ENCODE measurements at places on chromosomes 7 and 10.

DNA sequence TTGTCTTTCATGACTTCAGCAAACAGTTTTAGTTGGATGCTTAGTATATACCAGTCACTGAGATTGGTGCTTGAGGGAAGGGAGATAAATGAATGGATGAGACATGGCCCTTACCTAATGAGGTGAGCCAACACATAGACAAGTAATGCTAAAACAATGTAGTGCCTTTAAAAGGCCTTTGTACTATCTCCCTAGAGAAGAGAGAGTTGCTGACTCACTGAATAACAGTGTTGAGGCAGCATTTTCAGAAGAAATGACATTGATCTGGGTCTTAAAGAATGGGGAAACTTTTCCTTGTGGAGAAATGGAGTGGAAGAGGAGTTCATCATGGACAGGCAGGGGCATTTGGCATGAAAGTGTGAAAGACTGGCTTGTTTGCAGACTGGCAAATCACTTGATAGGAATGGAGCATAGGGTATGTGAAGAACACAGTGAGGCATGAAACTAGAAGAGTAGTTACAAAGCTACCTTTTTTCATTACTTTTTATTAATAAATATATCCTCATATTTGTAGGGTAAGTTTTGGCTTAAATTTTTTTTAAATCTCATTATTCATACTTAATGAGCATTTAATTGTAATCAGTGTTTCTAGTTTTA, 91.2 kb downstream of the KAT6B start:
- no peak for DNase-seq

DNA sequence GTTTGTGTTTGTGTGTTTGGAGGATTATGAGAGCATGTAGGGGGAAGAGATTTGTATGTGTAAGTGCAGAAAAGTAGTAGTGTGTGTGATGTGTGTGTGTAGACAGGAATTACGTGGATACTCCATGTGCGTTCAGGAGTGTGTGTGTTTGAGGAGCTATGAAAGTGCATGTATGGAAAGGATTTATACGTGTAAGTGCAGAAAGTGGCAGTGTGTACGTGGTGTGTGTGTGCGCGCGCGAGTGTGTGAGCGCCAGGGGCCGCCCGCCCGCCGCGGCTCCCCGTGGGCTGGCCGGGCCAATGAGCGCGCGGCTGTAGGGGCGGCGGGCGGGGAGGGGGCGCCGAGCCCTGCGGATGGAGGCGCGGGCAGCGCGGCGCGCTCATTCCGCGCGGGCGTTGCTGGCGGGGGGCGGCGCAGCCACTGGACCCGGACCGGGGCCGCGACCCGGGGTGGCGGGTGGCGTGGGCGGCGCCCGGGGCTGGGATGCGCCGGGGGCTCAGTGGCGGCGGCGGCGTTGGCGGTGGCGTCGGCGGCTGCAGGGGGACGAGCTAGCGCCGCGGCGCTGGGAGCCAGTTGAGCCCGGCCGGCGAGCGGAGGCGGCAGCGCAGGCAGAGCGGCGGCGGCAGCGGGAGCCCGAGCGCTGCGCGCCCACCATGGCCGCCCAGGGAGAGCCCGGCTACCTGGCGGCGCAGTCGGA, at the start of gene BICC1:
TSS of gene BICC1 (plus strand) at position 382 of the 697 bp plus-strand sequence. CDS start at position 654, 272 bp downstream.
- DNase-seq: peak; percentile 19

- no peak for DNase-seq
Measured at GRCh38 chr7:156420496-156420895, 220.1 kb upstream of the RNF32 start.

GRCh38 chr7:120467676-120468075, 194.7 kb downstream of the KCND2 start:
- no peak for DNase-seq

DNA sequence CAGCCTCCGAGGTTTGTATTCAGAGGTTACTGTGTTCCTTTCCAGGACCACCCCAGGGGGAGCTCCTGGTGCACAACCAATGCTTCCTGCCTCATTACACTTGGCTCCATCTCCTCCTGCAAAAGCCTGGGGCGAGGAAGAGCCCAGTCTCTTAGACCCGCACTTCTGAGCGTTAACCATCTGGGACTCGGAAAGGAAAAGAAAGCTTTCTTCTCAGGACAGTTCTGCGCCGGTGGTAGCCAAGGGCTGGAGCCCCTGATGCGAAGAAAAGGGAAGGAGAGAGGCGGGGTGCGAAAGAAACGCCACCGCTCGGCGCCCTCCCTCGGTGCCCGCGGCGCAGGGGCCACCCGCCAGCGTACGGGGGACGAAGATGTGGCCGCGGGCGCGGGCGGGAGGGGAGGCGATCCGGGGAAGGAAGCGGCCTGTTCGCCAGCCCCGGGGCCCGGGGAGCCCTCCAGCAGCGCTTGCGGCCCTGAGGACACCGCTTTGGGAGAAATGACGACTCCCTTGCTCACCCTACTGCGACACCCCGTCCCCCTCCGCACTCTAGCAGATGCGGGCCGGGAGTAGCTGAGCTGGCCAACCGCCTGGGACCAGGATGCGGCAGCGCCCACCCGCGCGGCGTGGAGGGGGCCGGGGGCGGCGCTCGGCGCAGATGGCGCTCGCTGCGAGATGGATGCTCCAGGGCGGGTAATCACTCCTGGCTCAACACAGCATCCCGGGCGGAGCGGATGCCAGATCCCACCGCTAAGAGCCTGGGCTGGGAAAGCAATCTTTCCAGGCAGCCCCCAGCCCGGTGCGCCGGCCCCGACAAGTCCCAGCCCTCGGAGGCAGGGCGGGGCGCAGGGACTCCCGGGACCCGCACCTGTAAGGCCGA, 1.3 kb downstream of the NRCAM start:
- DNase-seq: no peak

- no peak for DNase-seq
Measured at GRCh38 chr10:52755297-52756062, 17.1 kb downstream of the MBL2 start.

DNA sequence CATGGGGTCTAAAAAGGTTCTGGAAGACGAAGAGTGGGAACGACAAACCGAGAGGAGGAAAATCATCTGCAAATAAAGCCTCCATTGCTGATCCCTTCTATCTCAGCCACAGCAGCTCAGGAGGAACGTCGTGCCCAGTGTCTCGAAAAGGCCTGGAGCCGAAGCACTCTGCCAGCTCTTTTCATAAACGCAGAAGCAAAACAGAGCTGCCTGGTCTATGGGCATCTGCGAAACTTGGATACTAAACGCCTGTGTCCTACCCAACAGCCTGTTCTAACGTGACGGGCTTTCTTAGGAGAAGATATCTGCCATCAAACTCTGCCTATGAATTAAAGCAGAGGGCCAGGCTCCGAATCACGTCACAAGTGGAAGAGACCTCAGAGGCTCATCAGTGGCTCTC, 68.7 kb downstream of the GNA12 start:
- no peak for DNase-seq

DNA sequence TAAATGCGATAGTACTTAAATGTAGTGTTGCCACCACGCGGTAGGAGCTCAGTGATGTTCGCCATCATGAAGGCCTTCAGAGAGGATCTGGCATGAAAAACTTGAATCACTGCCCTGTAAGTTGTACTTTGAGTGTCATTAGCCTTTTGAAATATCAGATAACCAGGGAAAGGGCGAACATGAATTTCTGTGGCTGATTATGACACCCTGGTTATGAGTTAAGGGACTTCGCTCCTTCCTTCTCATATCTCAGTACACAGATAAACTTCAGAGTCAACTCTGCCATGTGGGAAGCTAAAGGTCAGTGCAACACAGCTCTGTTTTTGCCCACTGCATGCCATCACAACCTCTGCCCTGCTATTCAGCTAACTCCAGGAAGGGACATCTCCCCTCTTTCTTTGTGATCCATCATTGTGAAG, 8.9 kb upstream of the ACSL5 start:
- no peak for DNase-seq

DNA sequence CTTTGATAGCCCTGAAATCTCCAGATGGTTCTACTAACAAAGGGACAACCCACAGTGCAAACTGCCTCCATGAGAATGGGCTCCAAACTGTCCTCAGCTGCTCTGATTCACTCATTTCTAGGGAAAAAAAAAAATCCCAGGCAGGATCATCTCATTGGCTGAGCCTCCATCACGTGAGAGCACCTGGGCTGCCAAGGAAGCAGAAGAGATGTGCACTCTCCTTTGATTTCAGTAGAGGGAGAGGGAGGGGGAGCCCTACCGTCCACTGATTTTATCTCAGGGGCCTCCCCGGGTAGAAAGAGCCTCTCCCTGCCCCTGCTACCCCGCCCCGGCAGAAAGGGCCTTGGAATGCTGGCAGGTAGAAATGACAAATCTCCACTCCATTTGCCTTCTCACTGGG, 725.4 kb downstream of the PHTF2 start:
- DNase-seq: no peak

- DNase-seq: no peak
Measured at GRCh38 chr7:111953611-111954010, 252.6 kb downstream of the DOCK4 start.

DNA sequence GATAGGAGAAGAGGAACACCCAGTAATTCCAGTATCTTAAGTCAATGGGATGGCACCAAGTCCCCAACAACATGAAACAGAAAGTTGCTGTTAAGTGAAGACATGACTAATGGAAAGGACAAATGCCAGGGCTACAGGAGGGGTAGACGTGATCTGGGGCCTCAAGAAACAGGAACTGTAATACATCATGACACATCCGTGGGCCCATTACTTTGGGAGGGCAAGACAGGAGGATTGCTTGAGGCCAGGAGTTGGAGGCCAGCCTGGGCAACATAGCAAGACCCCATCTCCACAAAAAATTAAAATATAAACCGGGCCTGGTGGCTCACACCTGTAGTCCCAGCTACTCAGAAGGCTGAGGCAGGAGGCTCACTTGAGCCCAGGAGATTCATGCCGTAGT, 408.6 kb upstream of the PRKCQ start:
- no peak for DNase-seq

DNA sequence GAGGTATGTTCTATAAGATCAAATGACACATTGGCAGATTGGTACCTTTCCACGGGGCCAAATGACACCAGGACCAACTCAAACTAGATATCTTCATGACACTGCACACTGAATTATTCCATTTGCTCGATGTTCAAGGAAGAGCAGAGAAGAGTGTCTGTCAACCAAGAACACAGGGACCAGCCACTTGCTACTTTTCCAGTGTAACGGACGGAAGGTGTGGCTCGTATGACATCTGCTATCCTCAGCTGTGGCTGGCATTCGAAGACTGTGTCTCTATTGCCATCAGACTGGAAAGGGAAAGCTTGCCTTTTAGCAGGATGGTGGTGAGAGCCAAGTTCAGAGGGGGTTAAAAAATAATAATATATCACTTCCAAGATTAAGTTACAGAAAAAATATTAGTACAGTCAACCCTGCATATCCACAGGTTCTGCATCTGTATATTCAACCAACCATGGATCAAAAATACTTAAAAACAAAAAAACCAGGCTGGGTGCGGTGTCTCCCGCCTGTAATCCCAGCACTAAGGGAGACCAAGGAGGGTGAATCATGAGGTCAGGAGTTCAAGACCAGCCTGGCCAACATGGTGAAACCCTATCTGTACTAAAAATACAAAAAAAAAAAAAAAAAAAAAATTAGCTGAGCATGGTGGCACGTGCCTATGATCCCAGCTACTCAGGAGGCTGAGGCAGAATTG, 237.1 kb downstream of the PRPF18 start:
- no peak for DNase-seq

- DNase-seq: no peak
Measured at GRCh38 chr10:21445163-21445562, 80.3 kb downstream of the SKIDA1 start.

- no peak for DNase-seq
Measured at GRCh38 chr10:31090894-31091607, 59.4 kb upstream of the ZNF438 start.

- DNase-seq: no peak
Measured at GRCh38 chr7:48962821-48963505, 38.6 kb downstream of the CDC14C start.

- DNase-seq: no peak
Measured at GRCh38 chr7:138891446-138891810, 89.8 kb downstream of the KIAA1549 start.

- no peak for DNase-seq
Measured at GRCh38 chr7:105198223-105198622, 184.2 kb downstream of the KMT2E start.

DNA sequence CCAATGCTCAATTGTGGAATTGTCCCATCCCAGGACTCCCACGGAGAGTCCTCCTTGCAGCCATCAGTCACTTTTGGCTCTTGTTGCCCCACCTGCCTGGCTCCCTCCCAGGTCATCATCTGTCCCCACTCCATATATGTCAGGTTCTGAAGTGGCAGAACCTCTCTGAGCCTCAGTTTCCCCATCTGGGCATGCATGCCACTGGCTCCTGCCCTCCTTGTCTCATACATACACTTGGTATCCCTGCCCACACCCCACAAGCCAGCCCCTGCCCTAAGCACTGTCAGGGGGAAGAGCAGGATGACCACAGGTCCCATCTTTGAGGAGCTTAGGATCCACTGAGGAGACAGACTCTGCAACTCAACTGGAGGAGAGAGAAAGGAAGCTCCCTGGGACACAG, 156.9 kb downstream of the GRID1 start:
- DNase-seq: no peak

GRCh38 chr7:110766864-110767263, 324.1 kb upstream of the LRRN3 start:
- DNase-seq: no peak

DNA sequence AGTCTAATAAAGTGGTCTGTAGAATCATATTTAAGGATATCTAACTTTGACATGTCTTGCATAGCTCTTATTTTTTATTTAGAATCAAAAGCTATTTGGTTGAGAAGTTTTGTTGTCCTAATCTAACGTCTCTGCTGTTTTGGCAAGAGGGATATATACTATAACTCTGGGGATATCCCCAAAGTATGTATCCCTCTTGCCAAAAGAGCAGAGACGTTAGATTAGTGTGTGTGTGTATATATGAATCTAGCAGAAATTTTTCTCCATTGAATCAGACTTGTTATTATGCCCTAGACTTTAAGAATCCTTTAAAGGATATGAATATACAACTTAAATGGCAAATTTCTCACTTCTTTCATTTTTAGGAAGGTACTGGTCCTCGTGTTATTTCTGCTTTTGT, 9.6 kb downstream of the SMC3 start:
- no peak for DNase-seq

- DNase-seq: no peak
Measured at GRCh38 chr10:63972949-63973827, 452.0 kb downstream of the REEP3 start.

DNA sequence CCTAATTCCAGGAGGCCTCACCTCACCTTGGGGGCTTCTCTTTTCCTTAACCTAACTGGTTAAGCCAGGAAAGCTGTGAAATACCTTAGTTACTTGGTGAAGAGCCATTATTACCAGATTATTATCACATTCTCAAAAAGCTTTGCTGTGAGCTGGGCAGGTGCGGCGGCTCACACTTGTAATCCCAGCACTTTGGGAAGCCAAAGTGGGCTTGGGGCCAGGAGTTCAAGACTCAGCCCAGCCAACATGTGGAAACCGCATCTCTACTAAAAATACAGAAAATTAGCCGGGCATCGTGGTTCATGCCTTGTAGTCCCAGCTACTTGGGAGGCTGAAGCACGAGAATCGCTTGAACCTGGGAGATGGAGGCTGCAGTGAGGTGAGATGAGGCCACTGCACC, 102.4 kb upstream of the KLF6 start:
- no peak for DNase-seq

DNA sequence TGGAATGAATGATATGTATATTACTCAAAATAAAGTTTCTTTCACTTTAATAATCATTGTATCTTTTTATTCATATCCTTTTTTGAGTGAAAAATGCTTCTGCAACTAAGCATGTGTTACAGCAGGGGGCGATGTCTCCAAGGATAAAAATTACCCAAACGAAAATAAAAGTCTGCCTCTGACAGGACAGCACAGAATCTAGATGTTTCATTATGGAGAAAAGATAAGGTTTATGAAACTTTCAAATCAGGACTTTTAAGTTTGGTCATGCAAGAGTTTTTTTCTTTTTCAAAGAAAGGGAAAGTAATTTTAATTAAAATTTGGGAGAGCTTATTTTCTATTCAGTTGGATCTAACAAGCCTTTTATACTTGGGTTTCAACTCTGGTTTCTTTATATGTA, 48.4 kb downstream of the TES start:
- DNase-seq: no peak

Measured in GOT3 (cell line).